ENCODE measurements at places on chromosomes 2 and 18.

DNA sequence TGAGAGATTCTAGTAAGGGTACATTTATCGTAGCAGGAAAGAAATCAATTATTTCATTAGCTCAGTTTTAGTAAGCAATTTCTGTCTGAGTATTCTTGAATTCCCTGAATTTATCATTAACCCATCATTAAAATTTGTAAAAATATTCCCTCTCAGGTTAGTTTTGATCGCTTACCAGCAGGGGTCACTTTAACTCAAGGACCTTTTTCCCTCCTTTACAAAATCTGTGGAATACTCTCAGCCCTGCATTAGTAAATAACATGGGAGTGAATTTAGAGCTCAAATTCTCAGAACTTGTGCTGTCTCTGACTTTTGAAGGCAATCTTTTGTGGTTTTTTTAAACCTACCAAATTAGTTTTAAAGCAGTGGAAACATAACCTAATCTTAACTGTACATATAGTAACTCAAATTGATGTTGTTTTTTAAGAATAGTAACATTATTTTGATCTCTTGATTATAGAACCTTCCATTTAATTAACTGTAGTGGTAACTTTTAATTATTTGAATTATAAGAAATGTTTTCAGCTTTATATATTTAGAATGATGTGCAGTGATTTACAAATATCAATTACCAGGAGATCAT is 97.2 kb downstream of the AGPS start:
- DNase-seq: no peak

DNA sequence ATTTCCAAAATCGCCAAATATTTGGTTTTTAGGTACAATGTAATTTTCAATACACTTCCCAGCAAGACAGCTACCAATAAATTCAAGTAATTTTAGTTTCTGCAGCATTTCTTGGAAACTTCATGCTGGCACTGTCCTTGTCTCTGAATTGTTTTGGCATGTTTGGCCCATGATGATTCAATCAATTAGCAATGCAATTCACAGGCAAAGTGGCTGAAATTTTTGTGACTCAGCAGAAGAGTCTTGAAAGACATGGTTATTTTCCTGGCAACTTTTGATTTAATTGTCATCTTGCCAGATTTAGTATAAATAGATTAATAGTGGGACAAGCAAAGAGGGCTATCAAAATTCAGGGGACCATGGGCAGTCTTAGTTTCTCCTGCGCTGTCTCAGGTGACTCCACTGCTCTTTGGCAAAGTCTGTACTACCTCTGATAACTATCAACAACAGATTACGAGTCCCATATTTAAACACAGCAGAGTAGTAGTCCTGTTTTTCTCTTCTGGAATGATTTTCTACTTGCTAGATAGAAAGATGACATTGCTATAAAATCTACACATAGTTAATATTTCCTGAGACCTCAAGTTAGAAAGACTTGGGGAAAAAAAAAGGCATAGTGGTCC is 88.9 kb upstream of the CYP26B1 start:
- DNase-seq: no peak

GRCh38 chr2:14952400-14952963 is 320.0 kb downstream of the LRATD1 start:
- DNase-seq: no peak

- DNase-seq: no peak
Measured at GRCh38 chr18:67710639-67711038, 194.1 kb upstream of the DSEL start.

GRCh38 chr2:98713332-98714015 is 17.5 kb downstream of the MGAT4A start:
- no peak for DNase-seq

DNA sequence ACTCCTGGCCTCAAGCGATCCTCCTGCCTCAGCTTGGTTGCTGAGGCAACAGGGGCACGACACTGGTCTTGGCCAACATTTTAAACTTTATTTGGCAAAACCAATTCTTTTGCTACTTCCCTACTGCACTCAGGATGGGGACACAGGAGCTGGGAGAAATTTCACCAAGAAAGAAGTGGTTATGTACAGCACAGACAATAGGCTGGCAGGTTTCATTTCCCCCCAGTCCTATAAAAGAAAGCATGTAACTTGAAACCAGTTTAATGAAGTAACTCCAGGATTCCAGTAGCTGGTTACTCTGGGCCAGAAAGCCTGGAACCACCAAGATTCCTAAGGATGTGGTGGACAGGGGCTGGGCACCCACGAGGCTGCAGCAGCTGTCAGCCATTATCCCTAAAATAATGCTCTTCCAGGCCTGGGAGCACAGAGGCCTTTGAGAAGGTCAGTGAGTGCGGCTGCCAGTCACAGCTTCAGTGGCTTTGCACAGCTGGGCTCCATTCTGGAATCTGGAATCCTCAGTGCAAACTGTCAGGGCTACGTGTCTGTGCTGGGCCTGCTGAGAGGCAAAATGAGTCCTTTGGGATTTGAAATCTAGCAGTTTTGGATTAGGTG is 142.3 kb upstream of the ITGA6 start:
- DNase-seq: no peak

- no peak for DNase-seq
Measured at GRCh38 chr2:128494640-128495321, 176.1 kb upstream of the HS6ST1 start.

- DNase-seq: no peak
Measured at GRCh38 chr2:29224693-29225551, 109.7 kb downstream of the CLIP4 start.
